ENCODE measurements at places on chromosomes 16 and 17.

DNA sequence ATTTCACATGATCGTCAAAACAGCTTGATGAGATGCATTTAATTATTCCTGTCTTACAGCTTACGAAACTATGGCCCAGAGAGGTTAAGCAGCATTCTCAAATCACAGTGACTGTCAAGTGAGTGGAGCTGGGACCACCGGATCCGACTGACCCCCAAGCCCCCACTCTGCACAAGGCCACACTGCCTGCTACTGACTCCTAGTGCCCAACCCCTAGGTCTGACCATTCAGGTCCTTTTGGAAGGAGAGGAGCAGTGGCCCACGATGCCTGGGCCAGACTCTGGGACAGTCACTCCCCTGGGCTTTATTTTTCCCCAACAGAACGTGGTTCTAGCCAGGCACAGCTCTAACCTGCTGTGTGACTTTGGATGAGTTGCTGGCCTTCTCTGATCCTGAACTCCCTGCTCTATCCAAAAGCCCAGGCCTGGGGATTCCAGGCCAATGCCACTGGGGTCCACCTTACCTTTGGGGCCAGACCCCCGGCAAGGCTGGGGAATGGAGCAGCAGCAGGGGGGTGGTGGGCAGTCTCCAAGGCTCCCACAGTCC is 9.9 kb downstream of the TSPOAP1 start:
- DNase-seq, result no peak

DNA sequence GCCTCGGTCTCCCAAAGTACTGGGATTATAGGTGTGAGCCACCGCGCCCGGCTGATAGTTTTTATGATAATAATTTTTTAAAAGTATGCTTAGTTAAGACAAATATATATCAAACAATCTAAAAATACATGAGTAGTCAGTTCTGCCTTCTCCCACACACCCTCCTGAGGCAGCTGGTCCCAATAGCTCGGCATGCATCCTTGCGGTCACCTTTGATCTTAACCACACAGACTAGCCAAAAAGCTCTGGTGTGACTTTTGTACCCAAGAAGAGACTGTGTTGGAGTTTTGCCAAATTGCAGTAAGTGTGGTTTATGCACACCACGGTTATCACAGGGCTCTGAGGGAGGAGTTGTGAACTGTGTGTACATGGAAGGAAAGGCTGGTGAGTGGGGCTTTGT is 25.6 kb downstream of the ATP6V0A1 start:
- peak; percentile 78 for DNase-seq

- peak; percentile 17 for DNase-seq
Measured at GRCh38 chr17:81401723-81402529, 6.7 kb downstream of the BAHCC1 start.

DNA sequence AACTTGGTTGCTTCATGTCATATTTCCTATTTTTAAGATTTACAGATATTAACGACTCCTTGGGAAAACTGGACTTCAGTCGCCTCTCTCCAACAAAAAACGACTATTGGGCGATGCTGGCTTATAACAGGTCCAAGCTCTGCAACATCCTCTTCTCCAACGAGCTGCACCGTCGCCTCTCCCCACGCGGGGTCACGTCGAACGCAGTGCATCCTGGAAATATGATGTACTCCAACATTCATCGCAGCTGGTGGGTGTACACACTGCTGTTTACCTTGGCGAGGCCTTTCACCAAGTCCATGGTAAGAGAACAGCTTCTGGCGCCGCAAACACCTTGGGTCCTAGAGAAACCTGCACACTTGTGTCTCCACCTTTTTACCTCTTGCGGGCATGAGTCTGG is 333.0 kb downstream of the WWOX start:
- DNase-seq, result no peak

DNA sequence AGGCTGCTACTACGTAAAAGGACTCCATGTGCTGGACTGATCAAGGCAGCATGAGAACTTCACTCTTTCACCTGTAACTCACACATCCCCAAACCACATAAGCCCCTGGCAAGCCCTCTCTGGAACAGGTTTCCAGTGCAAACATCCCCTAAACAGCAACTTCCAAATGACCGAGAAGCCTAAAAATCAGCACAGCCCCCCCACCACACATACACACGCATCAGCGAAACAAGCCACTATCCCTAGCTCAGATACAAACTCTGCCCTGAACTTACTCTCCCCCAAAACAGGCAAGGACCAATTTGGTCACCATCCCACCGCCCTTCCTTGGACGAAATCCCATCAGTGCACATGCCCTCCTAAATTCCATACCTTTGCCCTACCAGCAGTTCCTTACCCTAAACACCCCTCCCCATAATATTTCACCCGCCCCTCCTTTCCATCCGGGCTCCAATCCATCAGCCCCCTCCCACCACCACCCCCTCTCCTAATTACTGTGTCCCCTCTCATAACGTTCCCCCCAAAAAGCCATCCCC is 735 bp downstream of the LSM12 start:
- no peak for DNase-seq

DNA sequence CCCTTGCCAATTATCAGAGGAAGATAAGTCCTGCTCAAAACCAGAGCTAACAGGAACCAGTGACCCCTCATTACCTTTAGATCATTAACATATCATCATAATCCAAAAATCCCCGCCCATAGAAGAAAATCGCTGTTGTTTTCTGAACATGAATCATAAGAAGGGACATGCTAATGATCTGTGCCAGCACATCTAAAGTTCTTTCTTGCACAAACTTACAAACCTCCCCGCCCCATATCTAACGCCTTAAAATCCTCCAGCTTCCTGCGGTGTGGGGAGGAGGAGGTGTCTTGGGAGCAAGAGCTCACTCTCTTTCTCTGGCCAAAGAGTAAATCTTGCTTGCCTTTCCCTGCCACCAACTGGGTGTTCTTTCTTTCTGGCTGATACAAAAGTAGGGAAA is 78.3 kb downstream of the IRX3 start:
- DNase-seq, result no peak

GRCh38 chr17:12369065-12369464 is 296.6 kb upstream of the MYOCD start:
- DNase-seq, result no peak

DNA sequence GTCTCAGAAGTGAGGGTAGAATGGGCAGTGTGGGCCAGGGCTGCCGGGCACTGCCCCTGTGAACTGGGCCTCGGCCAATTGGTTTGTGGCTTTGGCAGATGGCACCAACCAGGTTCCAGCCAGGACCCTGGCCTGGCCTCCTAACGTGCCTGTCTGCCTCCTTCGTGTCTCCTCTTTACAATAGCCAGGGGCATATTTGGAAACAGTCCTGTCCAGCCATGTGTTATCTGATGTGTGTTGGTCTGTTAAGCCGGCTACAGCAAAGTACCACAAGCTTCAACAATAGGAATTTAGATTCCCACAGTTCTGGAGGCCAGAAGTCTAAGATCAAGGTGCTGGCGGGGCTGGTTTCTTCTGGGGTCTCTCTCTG is 14.6 kb downstream of the CRISPLD2 start:
- DNase-seq, result no peak

GRCh38 chr16:59697761-59698160 is 963.6 kb upstream of the GOT2 start:
- no peak for DNase-seq

DNA sequence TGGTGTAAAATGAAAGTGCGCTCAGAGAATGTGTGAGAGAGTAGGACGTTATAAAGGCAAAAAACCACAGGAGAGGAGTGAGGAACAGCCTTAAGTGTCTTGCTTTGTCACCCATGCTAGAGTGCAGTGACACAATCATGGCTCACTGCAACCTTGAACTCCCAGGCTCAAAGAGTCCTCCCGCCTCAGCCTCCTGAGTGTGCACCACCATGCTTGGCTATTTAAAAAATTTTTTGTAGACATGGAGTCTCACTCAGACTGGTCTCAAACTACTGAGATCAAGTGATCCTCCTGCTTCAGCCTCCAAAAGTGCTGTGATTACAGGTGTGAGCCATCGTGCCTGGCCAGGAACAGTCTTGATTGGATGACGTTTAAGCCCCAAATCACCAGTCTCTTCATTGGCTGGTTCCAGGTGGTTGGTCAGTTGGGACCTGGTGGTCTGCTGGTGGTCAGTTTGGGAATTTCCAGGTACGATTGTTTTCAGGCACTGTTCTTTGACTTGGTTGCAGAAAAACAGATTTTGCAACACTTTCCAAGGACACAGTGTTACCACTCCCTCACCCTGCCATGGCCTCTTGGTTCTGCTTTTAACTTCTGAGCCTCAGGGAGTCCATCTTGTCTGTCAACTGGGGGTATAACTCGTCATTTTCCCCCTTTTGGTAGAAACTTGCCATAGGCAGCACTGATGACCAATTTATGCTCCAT is 21.2 kb downstream of the DHODH start:
- no peak for DNase-seq

- DNase-seq, result no peak
Measured at GRCh38 chr16:56812884-56813283, 52.1 kb upstream of the SLC12A3 start.

GRCh38 chr17:28929787-28930186 is 21.5 kb downstream of the PHF12 start:
- DNase-seq, result no peak

GRCh38 chr17:37219876-37220606 is 155.7 kb upstream of the C17orf78 start:
- DNase-seq, result no peak

- no peak for DNase-seq
Measured at GRCh38 chr17:8939496-8940334, 25.8 kb downstream of the PIK3R5 start.

DNA sequence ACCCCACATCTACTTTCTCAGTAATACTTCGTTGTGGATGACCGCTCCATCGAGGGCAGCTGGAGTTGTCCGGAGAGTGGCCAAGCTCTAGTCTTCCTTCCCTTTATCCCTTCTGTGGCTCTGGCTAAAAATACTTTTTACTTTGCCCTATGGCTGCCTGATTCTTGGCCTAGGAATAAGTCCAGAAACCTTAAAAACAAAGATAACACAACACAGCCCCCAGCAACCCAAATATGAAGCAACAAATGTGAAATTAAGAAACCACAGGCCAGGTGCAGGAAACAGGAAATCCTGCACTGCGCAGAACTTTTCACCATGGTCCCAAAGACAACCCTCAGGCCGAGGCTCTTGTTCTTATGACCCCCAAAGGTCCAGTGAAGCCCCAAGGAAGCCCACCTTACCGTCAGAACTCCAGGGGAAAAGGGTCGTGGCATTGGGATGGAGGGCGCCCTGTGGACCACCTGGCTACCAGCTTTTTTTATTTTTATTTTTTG is 26.0 kb downstream of the TK2 start:
- DNase-seq, result peak; percentile 51

All from CD4-positive, alpha-beta T cell treated with Interferon gamma for 1 hour (primary cell).